ENCODE measurements at places on chromosomes 4 and X.
A peak's percentile ranks its signal among the peaks of the same experiment; 100 is the strongest.

GRCh38 chrX:18668071-18668835 is 3.7 kb downstream of the RS1 start:
- DNase-seq = no peak

DNA sequence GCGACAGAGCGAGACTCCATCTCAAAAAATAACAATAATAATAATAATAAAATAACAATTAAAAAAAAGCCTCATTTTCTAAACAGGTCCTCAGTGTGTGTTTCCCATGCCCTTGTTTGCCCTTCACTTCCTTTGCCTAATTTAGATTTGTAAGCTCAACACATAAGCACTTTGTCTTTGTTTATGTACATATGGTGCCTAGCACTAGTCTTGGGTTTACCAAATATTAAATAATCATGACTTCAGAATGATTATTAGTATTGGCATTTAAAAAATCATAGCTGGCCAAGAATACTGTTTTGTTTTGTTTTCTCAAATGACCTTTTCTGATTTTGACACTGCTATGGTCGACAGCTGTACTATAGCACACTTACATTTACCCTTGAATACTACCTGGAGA is 6.4 kb upstream of the RAPGEF2 start:
- DNase-seq = no peak

DNA sequence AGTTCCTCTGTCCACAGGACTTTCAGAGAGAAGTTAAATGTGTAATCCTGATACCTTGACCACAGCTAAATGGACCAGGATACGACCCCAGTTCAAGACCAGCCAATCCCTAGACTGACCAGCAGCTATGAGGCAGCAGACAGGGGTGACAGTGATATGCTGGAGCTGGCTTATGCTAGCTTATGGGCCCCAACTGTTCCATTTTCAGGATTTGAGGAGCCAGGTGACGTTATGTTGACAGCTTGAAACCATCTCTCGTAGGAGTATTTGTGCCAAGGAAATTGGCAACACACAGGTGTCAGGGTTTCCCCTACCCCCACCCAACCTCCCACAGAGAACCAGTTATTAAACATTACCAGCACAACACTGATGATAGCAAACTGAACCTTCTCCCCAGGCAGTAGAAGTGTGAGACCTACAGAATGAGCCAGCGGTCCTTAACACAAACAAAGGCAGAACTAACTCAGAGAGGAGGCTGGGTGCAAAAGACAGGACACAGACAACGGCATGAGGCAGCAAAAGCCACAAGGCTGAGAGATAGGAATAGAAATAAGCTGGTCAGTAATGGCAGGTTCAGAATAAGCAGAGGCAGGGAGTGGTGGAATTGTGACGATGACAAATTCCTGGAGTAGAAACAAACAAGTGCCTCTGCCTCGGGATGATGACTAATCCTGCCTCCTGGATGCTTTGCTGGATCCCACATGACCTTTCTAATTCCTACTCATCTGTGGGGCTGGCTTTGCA is 85.6 kb upstream of the CPEB2 start:
- no peak for DNase-seq

GRCh38 chr4:124432500-124432899 is 280.0 kb downstream of the ANKRD50 start:
- DNase-seq = no peak

GRCh38 chrX:82591421-82591820 is 916.7 kb upstream of the POU3F4 start:
- DNase-seq = no peak

DNA sequence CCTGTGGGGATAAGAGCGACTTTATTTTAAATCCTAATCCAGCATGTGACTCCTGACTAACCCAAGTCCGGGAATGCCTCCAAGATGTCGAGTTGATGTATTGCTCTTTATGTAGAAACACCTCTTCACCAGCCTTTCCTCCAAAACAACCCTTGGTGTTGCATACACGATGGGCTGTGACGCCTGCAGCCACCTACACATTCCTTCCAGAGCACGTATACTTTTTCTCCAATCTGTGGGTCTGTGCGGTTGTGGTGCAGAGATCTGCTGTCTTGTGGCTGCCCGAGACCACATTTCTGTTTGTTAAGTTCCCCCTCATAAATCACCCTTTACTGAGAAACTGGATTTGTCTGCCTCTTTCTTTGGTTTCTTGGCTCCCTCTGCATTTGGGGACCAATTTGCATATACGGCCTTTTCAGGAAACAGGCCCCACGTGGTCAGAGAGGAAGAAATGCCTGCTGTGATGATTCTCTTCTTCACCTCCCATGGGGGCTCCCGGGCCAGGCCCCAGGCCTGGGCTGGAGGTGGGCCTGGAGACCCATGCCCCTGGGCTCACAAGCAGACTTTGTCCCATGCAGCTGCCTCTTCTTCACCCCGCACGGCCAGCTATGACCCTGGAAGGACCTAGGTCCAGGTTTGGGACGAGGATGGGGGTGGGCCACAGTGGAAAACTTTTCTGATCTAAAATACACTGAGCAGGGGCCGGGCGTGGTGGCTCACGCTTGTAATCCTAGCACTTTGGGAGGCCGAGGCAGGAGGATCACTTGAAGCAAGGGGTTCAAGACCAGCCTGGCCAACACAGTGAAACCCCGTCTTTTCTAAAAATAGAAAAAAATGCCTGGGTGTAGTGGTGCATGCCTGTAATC is 21.4 kb upstream of the AFAP1 start:
- DNase-seq = peak; percentile 86

DNA sequence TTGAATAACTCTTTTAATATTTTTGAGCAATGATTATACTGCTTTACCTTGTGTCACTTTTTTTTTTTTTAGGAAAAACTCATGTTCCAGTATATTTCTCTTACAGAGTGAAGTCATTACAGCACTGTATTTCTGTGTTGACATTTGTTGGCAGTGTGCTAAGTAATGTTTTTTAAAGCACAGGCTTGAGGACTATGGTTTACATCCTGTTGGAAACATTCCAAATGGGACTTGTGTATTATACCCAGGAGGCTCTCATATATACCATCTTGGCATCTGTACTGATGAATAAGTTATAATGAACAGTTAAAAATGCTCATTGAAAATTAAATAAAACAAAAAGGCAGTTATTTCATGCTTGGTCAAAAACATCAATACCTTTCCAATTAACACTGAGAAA is 33.8 kb downstream of the CEP44 start:
- no peak for DNase-seq

DNA sequence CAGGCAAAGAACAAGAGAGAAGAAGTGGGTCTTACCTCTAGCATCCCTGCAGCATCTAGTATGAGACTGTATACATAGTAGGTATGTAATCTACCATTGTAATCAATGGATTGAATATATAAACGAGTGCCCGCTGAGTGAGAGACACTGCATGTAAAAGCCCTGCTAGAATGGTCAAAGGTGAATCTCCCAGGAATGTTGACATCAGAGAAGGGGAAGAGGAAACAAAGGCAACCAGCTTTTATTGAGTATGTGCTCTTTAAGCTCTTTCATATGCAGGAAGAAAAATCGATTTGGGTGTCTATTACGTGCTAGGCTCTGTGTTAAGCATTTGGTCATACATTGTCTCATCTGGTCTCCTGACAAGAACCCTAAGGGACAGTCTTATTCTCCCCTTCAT is 91.9 kb upstream of the KLHL13 start:
- DNase-seq = no peak

DNA sequence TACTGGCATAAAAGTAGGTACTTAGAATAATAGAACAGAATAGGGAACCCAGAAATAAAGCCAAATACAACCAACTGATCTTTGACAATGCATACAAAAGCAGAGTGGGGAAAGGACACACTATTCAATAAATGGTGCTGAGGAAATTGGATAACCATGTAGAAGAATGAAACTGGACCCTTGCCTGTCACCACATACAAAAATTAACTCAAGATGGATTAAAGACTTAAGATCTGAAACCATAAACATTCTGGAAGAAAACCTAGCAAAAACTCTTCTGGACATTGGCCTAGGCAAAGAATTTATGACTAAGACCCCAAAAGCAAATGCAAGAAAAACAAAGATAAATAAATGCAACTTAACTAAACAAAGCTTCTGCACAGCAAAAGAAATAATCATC is 45.6 kb downstream of the ARFIP1 start:
- DNase-seq = no peak

- DNase-seq = no peak
Measured at GRCh38 chrX:44596277-44596676, 53.6 kb upstream of the FUNDC1 start.

- no peak for DNase-seq
Measured at GRCh38 chrX:2582667-2583066, 81.9 kb upstream of the DHRSX start.
